ENCODE measurements at places on chromosomes 1 and 21. TPM values are rescaled to one million over a fixed set of nuclear protein-coding genes. Genes with fewer than 3 reads are reported as not detected.

LHX8 gene
- total RNA-seq: not detected

GBP7 gene
- total RNA-seq: not detected

ACTN2 gene
- 3,193 TPM for total RNA-seq

RASAL2 gene
- 22.3 TPM for total RNA-seq

- DNase-seq: no peak
These were observed 8.2 kb downstream of the HAPLN2 start for GRCh38 chr1:156627313-156627880.

GRCh38 chr1:78586572-78586971 lies 33.7 kb upstream of the IFI44L start:
- no peak for DNase-seq

DNA sequence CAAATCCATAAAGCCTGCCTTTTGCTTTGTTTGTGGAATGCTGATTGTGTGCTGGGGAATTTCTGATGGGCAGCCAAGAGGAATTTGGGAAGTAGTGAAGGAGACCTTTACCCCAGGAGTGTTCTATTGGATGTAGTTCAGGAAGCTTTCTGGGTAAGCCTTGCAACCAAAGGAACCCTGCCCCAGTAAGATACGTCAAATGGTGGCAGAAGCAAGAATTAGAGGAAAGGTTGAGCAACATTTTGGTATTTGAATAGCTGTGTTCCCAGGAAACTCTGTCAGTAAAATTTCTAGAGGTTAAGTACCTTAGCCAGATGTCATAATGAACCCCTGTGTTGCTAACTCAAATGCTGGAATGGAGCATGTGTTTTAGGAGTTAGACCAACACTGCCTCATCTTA lies 6.4 kb downstream of the MGST3 start:
- no peak for DNase-seq
